ENCODE measurements at places on chromosomes 1 and 21.

GRCh38 chr1:29243023-29243870, 6.9 kb downstream of the PTPRU start:
- no peak for DNase-seq

GRCh38 chr21:36209626-36210171, 53.1 kb downstream of the DOP1B start:
- DNase-seq, result peak; percentile 19

DNA sequence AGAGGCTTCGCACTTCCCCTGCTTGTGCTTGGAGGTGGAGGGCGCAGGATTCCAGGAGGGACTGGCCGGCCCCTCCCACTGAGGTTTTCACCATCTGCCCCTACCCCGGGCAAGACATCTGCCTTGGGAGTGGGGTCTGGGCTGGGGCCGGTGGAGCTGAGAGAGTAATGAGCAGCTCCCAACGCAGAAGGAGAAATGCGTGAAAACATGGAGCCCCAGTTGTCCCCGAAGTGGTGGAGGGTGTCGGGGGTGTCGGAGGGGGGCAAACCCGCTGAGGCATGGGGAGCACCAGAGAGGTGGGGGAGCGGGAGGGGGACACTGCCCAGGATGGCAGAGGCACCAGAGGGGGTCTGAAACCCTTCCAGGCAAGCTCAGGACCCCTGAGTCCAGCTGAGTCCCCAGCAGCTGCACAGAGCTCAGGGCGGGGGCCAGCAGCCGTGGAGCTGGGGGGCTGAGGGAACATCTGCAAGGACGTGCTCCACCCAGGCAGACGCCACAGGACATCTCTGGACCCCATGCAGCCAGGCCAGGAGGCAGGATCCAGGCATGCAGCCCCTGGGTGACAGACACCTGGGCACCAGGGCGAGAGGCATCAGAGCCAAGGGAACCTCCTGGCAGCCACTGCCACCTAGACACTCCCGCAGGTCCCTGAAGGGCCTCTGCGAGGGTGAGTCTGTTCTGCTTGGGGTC, 110.6 kb downstream of the SIK1 start:
- DNase-seq, result peak; percentile 6

DNA sequence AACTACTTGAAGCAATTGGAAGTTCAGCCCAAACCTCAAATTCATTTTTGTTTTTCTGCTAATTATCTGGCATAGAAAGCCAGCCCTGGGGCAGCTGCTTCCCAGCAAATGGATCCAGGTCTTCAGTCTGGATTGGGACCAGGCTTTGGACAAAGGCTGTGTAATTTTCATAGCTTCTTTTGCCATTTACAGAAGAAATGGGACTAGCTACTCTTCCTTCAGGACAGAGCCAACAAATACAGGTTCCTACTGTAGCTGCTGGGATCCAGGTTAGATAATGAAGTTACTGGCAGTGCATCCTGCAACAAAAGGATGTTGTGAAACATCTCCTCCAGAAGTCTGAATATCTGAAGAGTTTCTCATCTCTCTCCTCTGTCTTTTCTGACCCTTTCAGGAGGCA, 171.5 kb upstream of the CAMK1G start:
- no peak for DNase-seq

- no peak for DNase-seq
Observed at GRCh38 chr1:162910161-162910560, 49.2 kb upstream of the CCDC190 start.
